ENCODE measurements at places on chromosomes 3 and 15. TPM values are rescaled to one million over a fixed set of nuclear protein-coding genes. Genes with fewer than 3 reads are reported as not detected.

GRCh38 chr15:59539799-59540198, 71.8 kb upstream of the GCNT3 start:
- DNase-seq = no peak

GRCh38 chr3:42906070-42906847, at the start of gene ZNF662:
TSS of gene ZNF662 (plus strand) at chr3:42906142. CDS start at chr3:42908115, 1,973 bp downstream.
- no peak for DNase-seq

DNA sequence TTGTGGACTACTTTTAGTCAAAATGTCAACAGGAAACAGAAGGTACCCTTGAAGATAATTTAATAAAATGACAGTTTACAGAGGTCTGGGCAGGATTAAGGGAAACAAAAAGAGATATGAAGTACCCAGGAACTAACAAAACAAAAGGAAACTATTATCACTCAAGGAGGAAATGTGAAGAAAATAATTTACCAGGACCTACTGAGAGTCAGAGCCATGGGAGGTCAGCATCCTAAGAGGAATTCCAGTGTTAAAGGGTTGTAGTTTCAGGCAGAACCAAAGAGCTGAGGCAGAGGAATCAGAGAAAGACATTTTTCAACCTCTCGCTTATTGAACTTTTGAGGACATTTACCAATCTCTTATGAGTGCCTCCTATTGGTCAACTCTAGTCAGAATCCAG, 408.9 kb upstream of the CBLB start:
- no peak for DNase-seq

- no peak for DNase-seq
These were observed 165.2 kb downstream of the SLCO3A1 start for GRCh38 chr15:92018535-92019239.

- no peak for DNase-seq
These were observed 25.9 kb upstream of the KIF23 start for GRCh38 chr15:69388260-69388705.

DNA sequence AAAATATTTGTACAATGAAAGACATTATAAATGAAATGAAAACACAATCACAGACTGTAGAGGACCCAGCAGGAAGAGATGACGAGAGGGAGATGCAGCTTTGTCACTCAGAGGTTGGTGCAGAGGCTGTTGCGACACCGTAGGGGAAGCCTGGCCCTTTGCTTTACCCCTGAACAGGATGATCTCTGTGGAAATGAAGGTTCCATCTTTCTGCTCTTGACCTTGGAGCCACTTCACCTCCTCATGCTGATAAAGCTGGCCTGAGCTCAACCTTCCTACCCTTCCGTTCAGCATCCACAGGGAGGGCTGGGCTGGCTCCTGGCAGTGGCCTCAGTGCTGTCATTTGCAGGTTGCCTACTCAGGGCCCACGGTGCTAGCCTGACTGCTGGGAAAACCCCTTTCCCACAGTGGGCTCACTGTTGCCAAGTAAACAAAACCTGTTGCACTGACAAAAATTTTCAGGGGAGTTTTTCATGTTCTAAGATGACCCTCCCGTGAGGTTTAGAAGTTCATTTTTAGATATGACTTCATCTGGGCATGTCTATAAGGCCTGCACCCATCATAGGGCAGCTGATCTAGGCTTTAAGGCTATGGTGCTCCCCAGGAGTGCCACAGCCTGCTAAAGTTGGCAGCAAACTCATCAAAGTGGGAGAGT, 3.0 kb upstream of the CD80 start:
- DNase-seq = no peak

NAA50 gene
- 129 TPM for polyA plus RNA-seq

SLC25A36 gene
- polyA plus RNA-seq = 68.8 TPM

GPR27 gene
- not detected for polyA plus RNA-seq

SATB1 gene
- polyA plus RNA-seq = 11.5 TPM

CEP19 gene
- polyA plus RNA-seq = 2.0 TPM

All from AG04450 (cell line).